ENCODE measurements at places on chromosomes 13 and 19.

DNA sequence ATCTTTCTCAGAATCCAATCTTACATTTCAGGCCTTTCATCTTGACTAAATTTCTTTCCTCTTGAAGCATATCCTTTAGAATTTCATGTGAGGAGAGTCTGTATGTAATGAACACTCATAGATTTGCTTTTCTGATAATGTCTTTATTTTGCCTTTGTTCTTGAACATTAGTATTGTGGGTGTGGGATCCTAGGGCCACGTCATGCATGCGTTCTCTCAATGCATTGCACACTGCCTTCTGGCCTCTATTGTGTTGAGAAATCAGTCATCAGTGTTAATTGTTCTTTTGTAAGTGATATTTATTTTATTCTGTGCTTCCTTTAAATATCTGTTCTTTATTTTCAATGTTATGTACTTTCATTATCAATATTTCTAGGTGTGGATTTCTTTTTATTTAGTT, 364.9 kb downstream of the OXGR1 start:
- DNase-seq, result no peak

DNA sequence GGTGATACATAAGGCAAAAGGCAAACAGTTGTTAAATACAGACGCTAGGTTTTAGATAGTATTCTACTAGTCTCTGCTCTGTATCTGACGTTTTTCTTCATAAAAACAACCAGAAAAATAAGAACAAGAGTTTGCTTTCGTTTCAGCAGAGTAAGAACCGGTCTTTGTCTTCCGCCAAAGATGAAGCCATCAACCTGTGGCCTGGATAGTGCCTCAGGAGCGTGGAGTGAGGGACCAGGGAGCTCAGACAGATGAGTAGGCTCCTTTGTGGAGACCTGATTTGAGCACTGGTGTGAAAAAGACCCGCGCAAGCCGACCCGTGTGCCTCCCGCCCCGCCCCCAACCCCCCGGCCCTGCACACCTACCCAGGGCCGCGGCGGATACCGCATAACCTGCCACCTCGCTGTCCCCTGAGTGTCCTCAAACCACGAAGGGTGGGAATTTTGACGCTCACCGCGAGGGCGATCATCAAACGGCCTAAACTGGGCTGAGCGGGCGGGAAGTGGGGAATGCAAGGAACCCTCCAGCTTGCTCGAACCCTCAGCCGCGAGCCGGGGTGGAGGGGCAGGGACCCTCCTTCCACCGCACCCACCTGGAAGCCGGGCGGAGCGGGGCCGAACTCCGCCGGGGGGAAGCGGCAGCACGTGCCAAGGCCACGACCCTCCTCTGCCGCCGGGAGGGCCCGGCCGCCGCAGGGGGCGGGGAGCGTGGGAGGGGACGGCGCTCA, 866 bp upstream of the LMO7 start:
- no peak for DNase-seq

DNA sequence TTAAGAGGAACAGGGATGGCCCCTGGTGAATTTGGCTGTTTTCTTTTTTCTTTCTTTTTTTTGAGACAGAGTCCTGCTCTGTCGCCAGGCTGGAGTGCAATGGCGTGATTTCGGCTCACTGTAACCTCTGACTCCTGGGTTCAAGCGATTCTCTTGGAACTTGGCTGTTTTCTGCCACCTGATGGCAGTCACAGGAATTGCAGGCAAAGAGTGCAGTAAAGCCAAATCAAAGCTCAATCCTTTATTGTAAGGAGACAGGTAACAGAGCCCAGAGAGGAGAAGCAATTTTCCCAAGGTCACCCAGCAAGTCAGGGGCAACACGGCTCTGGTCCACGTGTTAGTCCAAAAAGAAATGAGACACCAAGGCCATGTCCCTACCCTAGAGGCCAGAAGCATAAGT, 6.2 kb downstream of the TINCR start:
- DNase-seq, result no peak

GRCh38 chr13:110414283-110414682, 107.2 kb downstream of the COL4A2 start:
- no peak for DNase-seq

DNA sequence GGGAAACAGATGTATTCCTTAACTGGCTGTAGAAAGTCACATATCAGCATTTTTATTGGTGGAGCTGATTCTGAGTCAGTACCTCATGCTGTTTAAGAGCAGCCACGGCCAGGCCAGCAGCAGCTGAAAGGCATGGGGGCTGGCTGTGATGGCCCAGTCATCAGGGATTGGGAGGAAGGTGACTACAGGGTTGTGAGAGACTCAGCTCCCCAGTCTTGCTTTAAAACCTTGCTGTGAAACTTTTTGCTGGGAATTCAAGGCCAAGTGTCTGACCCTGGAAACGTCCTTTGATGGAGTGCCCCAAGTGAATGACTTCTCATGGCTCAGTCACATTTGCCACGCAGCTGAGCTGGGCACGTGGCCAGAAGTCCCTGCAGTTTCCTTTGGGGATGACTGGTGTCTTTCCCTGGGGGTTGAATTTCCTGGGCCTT, 39.1 kb upstream of the RNF113B start:
- DNase-seq, result no peak

- DNase-seq, result no peak
These were observed 129.1 kb upstream of the SOX1 start for GRCh38 chr13:111937777-111938311.

- no peak for DNase-seq
These were observed 34.7 kb downstream of the VSTM2B start for GRCh38 chr19:29560313-29561075.

Data from iPS DF 19.7 (cell line).